ENCODE measurements at places on chromosomes 12 and 14.
A peak's percentile ranks its signal among the peaks of the same experiment; 100 is the strongest.

- no peak for DNase-seq
Measured at GRCh38 chr14:86442135-86442534, 912.2 kb downstream of the FLRT2 start.

- DNase-seq: no peak
Measured at GRCh38 chr12:108117163-108117849, 11.8 kb upstream of the WSCD2 start.

GRCh38 chr14:102811254-102811963 is 34.2 kb downstream of the TRAF3 start:
- no peak for DNase-seq

DNA sequence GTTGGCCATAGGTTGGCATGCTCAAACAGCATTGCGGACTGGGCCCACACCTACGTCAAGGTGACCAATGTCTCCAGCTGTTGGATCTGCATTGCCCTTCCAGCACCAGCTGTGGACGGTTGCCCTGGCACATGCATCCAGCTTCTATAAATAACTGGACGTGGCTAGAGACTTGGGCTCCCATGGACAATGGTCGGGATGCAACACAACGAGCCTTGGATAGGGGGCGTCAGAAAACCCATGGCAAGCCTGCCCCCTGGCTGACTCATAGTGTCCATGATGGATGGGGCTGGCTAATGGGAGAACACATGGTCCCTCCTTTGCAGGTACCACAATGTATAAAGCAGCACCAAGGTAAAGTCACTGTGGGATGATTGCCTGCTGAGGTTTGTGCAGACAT is 331.6 kb upstream of the FAR2 start:
- no peak for DNase-seq

- no peak for DNase-seq
Measured at GRCh38 chr14:55807881-55808379, 227.9 kb downstream of the KTN1 start.

GRCh38 chr12:42326541-42327226 is 717 bp downstream of the PPHLN1 start:
- DNase-seq: no peak

DNA sequence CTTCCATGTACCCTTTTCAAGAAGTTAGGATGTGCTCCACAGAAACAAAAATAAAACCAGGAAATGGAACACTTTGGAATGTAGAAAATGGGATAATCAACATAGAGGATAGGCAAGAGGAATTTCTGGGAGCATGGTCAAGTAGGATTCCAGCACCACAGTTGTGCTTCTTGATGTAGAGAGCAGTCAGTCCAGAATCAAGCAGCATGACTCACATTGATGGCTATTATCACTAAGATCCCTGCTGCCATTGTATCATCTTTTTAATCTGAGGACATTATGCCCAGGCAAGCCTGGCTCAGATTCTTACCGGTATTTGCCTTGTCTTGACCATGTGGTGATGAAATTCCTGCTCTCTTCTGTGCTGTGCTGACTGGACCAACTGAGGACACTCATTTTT is 5.7 kb downstream of the ETFRF1 start:
- DNase-seq: no peak

DNA sequence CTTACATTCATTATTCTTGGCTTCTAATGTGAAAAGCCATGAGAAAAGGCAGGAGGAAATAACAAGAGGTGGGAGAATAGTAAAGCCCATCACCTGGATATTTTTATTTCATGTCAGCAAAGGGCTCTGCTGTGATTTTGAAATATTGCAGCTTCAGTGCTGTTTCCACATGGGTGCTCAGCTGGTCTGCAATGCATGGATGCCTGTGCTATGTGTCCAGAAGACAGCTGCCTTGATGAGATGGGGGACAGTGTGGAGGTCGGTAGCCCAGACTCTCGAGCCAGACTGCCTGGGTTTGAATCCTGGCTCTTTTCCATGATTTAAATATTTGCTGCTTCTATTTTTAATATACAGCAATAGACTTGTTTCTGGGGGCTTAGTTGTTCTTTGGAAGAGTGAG is 477.5 kb upstream of the GARIN6 start:
- no peak for DNase-seq

DNA sequence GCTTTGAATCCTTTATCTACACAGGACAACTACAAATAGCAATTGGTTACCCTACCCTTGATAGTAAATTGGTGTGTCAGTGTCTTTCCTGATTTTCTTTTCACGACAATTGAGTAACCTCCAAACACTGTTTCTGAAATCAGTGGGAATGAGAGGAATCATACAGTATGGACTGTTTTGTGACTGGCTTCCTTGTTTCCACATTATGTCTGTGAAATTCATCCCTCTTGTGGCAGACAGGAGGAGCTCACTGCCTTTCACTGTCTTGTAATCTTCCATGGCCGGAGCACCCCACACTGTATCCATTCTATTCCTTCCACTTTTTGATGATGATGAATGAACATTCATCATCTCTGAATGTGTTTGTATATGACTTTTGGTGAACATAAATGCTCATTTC is 164.0 kb upstream of the PZP start:
- no peak for DNase-seq

DNA sequence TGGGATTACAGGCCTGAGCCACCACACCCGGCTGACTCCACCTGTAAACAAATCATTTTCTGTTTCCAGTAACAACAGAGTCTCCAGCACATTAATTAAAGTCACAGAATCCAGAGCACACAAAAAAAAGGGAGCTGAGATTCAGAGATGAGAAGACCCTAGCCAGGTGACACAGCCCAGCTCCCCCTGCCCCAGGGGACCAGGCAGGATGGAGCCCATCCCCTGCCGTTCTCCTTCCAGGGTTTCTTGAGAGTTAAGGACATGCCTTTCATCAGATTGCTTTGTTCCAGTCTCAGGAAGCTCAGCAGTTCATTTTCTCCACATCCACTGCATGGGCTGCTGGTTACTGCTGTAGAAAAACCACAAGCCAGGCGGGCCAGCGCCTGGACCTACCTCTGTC is 81.2 kb downstream of the RIMBP2 start:
- no peak for DNase-seq

GRCh38 chr12:94768398-94769046 is 118.2 kb upstream of the TMCC3 start:
- no peak for DNase-seq

DNA sequence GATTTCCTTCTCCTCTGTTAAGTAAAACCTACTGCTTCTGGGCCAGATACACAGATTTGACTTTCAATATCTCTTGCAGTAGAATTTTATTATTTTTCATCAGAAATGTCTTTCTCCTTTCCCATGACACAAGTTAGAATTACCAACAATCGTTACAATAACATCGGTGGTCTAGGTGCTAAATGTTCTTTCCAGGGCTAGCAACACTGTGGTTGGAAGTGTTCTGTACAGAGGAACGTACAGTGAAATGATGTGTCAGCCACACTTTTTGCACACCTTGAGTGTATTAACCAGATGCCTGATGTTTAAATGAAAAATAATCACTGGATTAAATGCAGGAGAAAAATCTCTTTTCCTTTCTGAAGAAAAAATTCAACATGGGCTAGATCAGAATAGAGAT is 27.7 kb upstream of the KLRD1 start:
- DNase-seq: no peak

- DNase-seq: no peak
Measured at GRCh38 chr12:97368462-97369163, 94.0 kb upstream of the RMST start.

GRCh38 chr14:64772397-64772950 is 68.2 kb downstream of the PLEKHG3 start:
- DNase-seq: no peak

DNA sequence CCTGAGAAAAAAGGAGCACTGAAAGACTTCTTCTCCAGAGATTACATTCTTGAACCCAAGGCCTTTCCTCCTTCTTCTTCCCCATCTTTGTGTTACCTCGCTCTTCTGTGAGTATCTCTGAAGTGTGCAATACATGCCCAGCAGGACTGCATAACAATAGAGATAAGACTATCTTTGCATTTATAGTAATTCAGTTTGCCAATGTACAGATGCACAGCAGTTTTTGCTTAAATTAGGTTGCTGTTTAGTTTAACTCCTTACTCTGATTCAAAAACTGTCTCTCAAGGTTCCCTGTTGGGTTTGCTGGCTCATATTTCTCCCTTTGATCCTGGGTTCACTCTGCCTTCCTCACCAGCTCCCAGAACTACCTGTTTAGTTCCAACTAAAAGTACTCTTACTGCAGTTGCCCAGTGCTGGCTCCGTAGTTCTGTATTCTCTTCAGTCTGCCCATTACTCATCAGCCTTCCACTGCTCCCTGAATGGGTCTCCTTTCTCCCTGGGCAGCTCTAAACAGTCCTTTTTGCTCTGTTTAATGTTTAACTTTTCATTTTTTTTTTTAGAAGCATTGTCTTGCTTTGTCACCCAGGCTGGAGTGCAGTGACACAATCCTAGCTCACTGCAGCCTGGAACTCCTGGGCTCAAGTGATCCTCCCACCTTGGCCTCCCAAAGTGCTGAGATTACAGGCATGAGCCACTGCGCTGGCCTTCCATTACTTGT is 180.6 kb upstream of the CAND1 start:
- DNase-seq: no peak

- DNase-seq: no peak
Measured at GRCh38 chr12:110619534-110619953, 5.6 kb downstream of the TCTN1 start.

DNA sequence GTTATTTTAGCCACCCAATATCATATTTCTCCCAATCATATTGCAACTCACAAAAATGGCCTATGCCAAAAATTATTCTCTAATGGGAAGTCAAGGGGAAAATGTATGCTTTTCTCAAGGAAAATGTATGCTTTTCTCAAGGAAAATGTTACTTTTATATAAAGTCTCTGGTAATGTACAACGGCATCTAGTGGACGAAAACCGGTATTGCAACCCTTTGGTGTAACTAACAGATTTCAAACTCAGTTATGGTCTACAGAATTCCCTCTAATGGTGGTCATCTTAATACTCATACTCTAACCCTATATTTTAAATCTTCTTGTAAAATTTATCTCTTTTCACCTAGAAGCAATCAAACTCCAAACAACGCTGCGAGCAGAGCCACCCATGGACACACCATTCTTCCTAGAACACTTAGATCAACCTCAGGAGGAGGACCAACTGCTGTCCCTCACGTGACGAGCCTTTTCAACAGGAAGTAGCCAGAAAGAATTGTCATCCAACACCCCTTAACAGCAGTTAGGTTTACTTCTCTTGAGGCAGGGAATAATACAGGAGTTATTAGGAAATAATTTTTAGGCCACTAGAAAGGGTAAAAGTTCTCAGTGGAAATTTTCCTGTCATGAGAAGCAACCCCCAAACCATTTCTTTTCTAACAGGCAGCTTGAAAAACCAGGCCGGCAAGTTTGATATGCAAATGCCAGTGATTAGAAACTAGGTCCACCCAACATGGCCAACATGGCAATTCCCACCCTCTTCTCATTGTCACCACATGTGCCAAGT is 20.1 kb downstream of the APOBEC1 start:
- no peak for DNase-seq

DNA sequence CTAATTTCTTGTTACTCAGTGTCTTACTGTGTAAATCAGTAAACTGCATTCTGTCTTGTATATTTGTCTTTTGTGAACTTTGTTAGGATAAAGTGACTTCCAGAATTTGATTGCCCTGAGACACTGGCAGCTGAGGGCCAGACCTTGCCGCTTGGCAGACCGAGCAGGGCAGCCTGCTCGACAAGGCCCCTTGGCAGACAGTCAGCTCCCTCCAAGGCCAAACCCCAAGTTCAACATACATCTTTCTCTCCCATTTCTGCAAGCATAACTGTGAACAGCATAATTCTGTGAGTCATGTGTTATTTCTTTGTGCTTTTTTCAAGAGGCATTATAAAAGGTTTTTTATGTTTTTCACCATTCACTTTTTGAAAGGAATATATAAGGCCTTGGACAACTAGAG is 39.2 kb upstream of the BMAL2 start:
- no peak for DNase-seq

DNA sequence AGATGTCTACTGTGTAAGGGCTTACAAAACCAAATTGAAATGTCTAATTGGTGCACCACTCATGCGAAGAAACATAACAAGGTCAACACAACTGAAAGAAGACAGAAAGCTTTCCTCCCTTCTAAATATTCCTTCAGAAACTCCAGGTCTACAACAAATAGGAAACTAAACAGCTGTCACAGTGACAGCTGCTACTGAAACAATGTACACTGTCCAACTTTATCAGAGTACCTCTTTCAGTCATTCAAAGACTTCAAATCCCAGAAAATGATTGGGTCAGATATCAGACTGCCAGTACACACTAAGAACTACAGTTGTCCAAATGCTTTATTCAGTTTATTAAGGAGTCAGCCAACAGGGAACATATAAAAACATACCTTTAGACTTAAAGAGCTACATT is 35.2 kb downstream of the CEP128 start:
- no peak for DNase-seq

DNA sequence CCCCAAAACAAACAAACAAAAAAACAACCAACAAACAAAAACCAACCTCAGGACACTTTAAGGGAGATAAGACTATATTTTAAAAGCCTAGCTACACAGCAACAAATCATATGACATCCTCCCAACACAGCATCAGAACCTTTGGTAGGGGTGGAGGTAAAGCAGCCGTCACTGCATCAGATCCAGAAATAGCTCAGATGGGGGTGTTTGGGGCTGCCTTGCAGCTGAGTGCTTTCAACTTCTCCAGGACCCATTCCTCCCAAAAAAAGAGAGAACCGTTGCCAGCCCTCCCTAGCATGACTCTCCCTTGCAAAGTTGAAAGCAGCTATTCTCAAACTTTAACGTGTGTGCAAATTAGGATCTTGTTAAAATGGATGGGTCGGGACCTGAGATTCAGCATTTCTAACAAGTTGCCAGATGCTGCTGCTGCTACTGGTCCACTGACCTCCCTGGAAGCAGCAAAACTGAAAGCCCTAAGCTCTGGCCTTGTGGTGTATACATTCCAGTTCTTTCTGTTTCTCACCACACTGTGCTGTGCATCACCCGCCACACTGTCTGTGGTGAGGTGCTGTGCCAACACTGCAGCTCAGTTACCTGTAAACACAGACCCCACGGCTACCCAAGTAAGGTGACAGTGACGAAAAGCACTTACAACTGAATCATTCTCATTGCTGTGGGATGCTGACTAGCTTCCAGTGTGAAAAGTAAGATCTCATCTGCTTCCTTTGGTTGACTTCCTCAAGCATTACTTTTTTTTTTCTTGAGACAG is 54.0 kb downstream of the SLC38A1 start:
- DNase-seq: no peak

- no peak for DNase-seq
Measured at GRCh38 chr12:51972849-51973273, 21.4 kb downstream of the ACVR1B start.

DNA sequence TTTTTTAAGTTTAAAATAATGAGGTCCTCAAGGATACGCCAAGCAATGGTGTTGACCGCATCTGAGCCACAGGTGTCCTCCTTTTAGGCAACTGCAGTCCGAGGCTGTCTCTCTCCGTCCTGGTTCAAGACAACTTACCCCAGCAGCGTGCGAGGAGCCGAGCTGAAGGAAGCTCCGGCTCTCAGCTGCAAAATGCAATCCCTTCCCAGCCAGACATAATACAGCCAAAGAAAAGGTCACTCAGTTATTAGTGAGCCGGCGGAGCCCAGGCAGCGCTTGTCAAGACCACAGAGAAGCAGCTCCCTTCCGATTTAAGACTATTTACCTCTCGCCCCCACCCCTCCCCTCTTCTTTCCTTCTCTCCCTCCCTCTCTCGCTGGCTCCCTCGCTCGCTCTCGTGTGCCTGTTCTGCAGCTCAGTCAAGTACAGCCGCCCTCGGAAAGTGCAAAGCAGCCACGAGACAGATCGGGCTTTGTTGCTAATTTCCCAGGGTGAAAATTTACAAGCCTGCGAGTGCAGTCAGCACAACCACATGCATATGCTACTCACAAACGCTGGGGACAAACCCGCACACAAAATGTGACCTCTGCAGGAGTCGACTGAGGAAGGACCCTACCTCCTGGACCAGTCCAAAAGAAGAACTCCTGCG is 363 bp upstream of the LMO3 start:
- DNase-seq: peak; percentile 17
